Fibroblast of the aortic adventitia (primary cell): ENCODE measurements at places on chromosomes 5 and 9. TPM values are rescaled to one million over a fixed set of nuclear protein-coding genes. Genes with fewer than 3 reads are reported as not detected.

PCDHB8 gene
- 0.16 and 0.27 TPM in 2 replicates for total RNA-seq

PCDHB3 gene
- total RNA-seq: 0.27 and 0.74 TPM in 2 replicates

ZNG1A gene
- 32.5 and 39.2 TPM in 2 replicates for total RNA-seq

PWWP2A gene
- 24.3 and 45.1 TPM in 2 replicates for total RNA-seq

KLHL3 gene
- total RNA-seq: 1.3 and 3.0 TPM in 2 replicates

SPACA9 gene
- 0.74 and 2.7 TPM in 2 replicates for total RNA-seq

DDX4 gene
- not detected in 2 replicates for total RNA-seq

UQCRQ gene
- total RNA-seq: 77.2 and 92.0 TPM in 2 replicates

SLC4A9 gene
- total RNA-seq: not detected in 2 replicates

FOXD4L6 gene
- total RNA-seq: not detected in 2 replicates

TAF1L gene
- total RNA-seq: not detected in 2 replicates

SLC34A3 gene
- not detected in 2 replicates for total RNA-seq

SLC34A1 gene
- total RNA-seq: not detected in 2 replicates

ANKRD18A gene
- total RNA-seq: 0.09 TPM in 1 of 2 replicates, not detected in the other

TESK1 gene
- 13.3 and 21.3 TPM in 2 replicates for total RNA-seq

KIF20A gene
- total RNA-seq: 1.3 and 24.7 TPM in 2 replicates

PRSS3 gene
- 5.7 and 145 TPM in 2 replicates for total RNA-seq

P4HA2 gene
- 104 and 293 TPM in 2 replicates for total RNA-seq

SEMA6A gene
- 0.36 and 0.41 TPM in 2 replicates for total RNA-seq

PCDHGB7 gene
- 16.7 and 22.1 TPM in 2 replicates for total RNA-seq

SPEF2 gene
- total RNA-seq: 5.7 and 19.0 TPM in 2 replicates

TMEM174 gene
- not detected in 2 replicates for total RNA-seq

NR5A1 gene
- not detected in 2 replicates for total RNA-seq

LCN1 gene
- not detected in 2 replicates for total RNA-seq

MED7 gene
- total RNA-seq: 11.1 and 15.4 TPM in 2 replicates

CD274 gene
- 0.33 and 1.1 TPM in 2 replicates for total RNA-seq
